CMK (cell line): ENCODE measurements at places on chromosomes 5 and 9.

GRCh38 chr9:82024908-82025307 is 36.3 kb downstream of the SPATA31D1 start:
- DNase-seq: no peak

DNA sequence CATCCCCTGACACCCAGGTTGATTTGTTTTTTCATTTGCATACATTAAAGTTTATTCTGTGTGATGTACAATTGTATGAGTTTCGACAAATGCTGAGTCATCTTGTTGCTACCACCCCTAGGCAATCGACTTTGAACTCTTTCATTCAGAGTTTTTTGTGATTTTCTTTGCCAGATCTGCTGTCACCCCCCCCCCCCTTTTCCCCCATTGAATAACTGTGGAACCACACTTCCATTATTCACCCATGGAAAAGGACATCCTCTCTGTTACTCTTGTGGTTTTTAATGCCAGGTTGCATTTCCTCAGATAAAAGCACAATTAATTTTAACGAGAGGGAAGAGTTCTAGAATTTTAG is 13.7 kb upstream of the FAM120AOS start:
- DNase-seq: no peak

- DNase-seq: no peak
Measured at GRCh38 chr9:109317311-109317978, 3.4 kb downstream of the EPB41L4B start.

DNA sequence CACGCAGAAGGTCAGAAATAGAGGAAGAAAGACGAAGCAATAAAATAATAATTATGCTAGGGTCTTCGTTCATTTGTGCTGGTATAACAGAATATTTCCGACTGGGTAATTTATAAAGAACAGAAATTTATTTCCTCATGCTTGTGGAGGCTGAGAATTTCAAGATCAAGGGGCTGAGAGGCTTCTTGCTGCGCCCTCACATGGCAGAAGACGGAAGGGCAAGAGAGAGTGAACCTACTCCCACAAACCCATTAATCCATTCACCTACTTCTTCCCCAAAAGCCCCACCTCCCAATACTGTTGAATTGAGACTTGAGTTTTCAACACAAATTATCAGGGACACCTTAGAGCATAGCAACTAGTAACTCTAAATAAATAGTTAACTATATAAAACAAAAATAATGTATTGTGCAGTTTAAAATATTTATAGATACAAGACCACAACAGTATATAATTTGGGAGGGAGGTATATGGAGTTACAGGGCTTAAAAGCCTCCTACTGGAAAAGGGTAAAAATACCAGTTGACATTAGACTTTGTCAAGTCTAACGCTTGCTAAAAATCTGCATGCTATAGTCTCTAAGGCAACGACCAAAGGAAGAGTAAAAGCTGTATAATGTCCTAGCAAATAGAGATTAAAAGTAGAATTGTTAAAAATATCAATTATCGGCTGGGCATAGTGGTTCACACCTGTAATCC is 40.3 kb upstream of the NAA35 start:
- no peak for DNase-seq

- no peak for DNase-seq
Measured at GRCh38 chr9:130333041-130333711, 67.6 kb downstream of the HMCN2 start.
